ENCODE measurements at places on chromosomes 12 and 14.

DNA sequence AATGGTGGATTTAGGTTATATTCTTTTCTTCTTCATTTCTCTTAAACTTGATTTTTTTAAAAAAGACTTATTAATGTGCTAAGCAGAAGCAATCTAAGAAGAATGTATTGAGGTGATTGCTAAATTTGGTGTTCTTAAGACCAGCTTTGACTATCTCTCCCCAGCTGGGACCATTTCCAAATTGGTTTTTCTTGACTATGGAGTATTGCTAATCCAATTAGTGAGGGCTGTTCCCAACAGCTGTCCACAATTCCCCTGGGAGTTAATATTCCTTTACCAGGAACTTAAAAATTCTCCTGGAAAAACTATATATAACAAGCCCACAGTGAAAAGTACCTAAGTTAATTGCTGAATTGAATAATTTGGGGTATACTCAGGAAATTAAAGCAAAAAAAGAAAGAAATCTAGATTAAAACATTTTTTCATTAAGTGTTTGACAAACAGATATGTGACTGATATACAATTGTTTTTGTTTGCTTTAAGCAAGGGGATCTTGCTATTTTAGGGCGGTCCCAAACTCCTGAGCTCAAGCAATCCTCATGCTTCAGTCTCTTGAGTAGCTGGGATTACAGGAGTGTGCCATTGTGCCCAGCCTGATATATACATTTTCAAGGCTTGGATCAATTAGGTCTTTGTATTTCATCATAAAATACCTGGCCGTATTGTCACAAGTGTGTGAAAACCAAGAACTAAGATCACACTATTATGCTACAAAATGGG, 105.0 kb downstream of the FAR2 start:
- DNase-seq: no peak

- no peak for DNase-seq
Observed at GRCh38 chr14:51293912-51294389, 53.9 kb downstream of the TMX1 start.

DNA sequence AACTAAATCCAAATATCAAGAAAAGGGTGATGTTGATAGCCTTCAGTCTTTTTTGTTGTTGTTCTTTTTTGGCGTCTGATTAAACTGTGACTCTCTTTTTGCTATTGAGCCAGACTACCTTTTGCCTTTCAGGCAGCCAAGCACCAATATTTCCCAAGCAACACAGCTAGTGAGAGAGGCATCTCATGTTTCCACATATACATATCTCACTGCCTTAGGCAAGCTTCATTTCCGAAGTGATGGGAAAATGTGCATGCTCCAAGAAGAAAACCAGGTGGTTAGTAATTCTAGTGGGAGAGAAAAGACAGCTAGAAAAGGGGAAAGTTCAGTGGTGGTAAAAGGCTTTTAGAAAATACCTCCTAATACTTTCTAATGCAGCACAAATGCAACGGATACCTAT, 277.7 kb downstream of the TMTC2 start:
- no peak for DNase-seq

GRCh38 chr12:44627387-44628166, 248.5 kb downstream of the NELL2 start:
- DNase-seq: no peak

- DNase-seq: no peak
Observed at GRCh38 chr12:53498235-53498630, 1.0 kb downstream of the MAP3K12 start.

- no peak for DNase-seq
Observed at GRCh38 chr12:131826097-131826928, 1.9 kb upstream of the MMP17 start.

GRCh38 chr12:76944892-76945291, 66.1 kb upstream of the CSRP2 start:
- no peak for DNase-seq

DNA sequence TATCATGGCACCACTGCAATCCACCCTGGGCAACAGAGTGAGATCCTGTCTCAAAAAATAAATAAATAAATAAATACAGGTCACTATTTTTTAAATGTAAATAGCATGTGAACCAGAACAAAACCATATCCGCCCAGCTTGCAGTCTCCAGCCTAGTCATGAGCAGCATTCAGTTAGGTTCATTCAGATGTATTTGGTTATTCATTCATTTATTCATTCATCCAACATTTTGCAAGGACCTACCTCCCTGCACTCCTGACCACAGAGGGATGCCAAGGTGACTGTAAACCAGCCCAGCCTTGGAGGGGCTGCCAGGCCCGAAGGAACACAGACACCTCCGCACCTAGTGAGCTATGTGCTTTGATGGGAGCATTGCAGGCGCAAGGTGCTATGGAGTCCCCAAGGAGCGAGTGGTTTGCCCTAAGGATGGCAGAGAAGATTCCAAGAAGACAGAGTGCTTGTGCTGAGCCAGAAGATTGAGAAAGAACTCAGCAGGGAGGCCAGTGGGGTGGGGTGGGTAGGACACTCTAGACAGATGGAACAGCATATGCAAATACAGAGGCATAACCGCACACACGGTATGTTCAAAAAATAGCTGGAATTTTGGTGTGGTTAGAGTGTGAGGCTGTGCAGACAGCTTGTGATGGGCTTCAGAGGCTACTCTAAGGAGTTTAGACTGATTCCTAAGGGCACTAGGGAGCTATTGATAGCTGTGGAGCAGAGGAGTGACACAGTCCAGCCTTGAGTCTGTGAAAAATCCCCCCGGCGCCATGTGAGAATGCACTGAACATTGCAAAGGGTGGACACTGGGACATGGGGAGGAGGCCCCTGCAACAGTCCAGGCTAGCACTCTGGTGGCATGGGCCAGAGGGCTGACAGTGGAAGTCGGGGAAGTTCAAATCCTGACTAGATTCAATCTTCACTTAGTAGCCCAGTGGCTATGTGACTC, 11.7 kb downstream of the DTX1 start:
- no peak for DNase-seq

- no peak for DNase-seq
Observed at GRCh38 chr12:72214163-72214562, 58.0 kb upstream of the TRHDE start.

- DNase-seq: no peak
Observed at GRCh38 chr12:115752156-115752555, 525.3 kb downstream of the MED13L start.

DNA sequence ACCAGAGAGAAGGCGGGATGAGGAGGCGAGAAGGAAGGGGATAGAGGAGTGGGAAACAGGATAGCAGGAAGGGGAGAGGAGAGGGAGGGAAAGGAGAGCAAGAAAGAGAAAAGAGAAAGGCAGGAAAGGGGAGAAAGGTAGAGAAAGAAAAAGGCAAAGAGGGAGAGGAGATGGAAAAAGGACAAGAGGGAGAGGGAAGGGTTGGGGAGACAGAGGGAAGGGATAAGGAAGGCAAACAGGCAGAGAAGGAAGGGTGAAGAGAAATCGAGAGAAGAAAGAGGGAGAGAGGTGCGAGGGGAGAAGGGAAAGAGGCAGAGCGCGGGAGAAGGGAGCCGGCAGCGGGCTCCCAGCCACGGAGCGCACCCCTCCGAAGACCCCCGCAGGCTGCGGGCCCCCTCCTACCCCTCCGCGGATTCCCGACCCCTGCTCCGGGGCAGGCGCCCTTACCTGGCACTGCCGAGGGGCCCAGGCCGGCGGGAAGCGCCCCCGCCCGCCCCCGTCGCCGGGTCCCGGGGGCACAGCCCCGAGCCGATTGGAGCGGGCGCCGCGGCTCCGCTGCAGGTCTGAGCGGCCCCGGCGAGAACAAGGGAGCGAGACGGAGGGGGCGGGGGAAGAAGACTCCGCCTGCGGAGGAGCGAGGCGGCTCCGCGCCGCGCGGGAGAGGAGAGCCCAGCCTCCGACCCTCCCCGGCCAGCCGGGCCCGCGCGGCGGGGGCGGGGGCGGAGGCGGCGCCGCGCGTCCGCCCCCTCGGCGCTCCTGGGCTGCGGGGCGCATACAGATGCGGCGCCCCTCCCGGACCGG, at the start of gene CDH24:
Gene CDH24 (minus strand): TSS at position 565 of the 801 bp plus-strand sequence. CDS start 1,787 bp downstream, outside the sequence.
- no peak for DNase-seq

DNA sequence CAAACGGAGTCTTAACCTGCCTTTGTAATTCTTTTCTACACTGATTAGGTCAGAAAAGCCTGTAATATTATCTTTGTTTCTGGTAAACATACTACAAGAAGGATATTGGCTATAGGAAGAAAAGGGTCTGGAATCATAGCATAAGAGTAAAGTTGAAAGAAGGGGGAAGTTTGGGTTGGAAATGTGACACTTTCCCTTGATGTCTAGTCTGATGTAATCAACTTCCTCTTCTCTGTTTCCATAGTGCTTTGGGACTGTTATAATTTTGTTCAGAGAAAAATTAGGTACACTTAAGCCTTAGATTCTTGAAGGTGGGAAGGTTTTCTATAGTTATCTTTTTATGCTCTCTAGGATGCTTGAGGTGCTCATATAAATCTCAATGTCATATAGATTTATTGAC, 322.2 kb downstream of the AEBP2 start:
- peak; percentile 93 for DNase-seq

GRCh38 chr12:58090685-58091084, 149.3 kb downstream of the ATP23 start:
- DNase-seq: no peak

- no peak for DNase-seq
Observed at GRCh38 chr14:36718216-36718615, 56.6 kb downstream of the PAX9 start.

DNA sequence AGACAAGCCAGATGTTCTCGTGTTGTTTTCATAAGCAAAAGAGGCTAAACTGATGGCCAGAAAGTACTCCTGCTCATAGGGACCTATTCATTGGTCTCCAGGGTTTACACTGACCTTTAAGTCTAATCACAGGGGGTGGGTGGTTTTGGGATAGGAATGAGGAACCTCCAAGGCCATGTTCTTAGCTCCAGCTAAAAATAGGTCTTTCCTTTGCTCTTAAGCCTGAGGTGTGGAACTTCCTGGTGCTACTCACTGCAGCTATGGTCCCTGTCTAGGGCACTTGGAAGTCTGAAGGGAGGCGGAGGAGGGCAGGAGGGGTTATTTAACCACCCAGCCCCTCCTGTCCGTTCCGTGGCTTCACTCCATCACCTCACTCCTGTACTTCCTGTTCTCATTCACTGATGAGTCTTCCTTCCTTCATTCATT, 18.6 kb downstream of the GPRC5A start:
- DNase-seq: peak; percentile 3

DNA sequence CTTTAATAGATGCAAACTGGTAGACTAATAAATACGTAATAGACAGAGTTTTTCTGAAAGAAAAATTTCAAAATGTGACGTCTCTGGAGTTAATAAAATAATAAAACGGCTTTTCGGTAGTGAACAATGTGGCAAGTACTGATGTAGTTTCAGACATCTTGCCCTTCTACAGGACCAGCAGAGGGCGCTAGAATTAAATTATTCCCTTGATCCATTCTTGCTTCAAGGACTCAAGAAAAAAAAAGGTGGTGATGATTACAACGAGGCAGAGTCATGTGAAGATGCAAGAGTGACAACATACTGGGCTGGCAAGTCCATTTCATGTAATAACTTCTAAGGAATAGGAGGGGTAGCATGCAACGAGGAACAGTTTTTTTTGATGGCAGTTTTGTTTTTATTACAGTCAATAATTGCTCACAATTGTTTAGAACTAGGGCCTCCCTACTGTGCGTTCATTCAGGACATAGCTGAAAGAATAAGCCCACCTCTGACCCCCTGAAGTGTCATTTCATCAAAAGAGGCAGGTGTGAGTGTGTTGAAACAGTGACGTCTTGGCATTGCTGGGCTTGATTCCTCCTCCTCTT, 101.0 kb upstream of the GZMB start:
- DNase-seq: peak; percentile 71

- no peak for DNase-seq
Observed at GRCh38 chr14:52348776-52349175, 34.7 kb downstream of the PTGER2 start.

DNA sequence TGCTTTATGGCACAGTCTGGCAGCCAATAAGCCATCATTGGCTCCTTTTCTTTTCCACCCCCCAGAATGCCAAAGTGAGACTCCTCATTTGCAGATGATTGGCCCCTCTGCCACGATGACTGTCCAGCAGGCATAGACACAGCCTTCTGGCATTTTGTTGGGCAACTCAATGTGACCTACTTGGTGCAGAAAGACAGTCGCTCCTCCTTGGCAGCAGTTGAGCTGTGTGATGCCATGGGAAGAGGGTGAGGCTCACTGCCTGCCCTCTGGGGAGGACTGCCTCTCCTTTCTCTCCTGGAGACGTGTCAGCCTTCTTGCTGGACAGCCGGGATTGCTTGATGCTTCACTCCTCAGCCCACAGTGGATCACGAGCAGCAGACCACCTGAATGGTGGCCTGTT, 264.9 kb downstream of the C12orf75 start:
- no peak for DNase-seq

DNA sequence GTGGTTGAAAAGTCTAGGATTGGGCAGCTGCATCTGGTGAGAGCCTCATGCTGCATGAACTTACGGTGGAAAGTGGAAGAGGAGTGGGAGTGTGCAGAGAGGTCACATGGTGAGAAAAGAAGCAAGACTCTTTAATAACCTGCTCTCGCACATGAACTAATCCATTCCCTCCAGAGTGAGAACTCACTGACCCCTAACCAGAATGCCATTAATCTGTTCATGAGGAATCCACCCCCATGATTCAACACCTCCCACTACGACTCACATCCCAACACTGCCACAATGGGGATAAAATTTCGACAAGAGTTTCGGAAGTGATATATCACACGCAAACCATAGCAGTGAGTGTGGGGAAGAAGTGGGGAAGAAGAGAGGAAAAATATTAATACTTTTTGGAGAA, 377.4 kb downstream of the NAV3 start:
- no peak for DNase-seq

DNA sequence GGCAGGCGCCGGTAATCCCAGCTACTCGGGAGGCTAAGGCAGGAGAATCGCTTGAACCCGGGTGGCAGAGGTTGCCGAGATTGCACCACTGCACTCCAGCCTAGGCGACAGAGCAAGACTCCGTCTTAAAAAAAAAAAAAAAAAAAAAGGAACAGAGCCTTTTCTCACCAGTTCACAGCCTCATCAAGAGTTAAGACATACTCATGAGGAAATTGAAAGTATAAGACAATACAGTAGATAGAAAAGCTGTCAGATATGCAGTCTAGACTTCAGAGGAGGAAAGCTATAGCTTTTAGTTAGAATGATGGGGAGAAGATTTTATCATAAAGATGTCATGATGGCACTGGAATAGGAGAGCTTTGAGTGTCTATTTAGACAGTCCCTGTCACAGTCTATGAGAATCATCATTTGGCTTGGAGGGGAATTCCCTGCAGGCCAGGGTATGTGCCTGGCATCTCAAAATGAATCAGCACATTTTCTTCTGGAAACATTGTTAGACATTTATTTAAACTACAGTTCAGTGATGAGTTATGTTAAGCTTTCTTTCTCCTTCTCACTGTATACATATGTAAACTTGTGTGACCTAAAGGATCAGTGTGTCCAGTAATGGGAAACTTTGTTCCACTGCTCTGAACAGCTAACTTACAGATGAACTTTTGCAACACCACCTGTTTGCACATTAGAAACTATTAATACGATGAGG, 2.9 kb upstream of the RAB35 start:
- no peak for DNase-seq

GRCh38 chr12:109591041-109591440, 17.4 kb downstream of the MVK start:
- DNase-seq: no peak
